Cortex of kidney (tissue), 1 donor: ENCODE measurements at places on chromosomes 6 and 20.

DNA sequence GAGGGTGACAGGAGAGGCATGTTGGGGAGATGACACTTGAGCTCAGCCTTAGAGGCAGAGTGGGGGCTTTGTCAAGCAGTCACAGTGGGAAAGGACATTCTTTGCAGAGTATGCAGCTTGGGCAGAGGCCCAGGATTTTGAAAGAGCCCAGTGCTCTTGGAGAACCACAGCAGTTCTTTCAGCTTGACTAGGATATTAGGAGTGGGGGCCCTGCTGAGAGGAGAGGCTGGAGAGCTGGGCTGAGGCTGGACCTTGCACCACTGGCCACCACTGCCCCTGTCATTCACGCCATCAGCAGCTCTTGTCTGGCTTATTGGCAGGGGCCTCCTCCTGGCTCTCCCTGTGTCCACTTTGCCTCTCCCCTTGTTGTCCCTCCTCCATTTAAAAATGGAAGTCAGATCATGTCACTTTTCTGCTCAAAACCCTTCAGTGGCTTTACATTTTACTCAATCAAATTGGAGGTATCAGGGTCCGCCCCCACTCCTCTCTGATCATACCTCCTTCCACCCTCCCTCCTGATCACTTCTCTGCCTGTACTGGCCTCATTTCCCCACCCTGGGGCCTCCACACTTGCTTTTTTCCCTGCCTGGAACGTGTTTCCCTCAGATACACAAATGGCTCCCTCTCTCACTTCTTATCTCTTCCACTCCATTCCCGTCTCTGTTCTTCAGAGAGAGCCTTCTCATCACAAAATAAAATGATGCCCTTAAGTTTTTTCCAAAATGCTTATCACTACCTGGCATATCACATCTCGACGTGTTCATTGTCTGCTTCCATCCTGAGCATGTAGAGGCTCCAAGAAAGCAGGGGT lies 10.5 kb downstream of the MANBAL start:
- DNase-seq = no peak

GRCh38 chr6:15250187-15251168 lies 4.6 kb downstream of the JARID2 start:
- DNase-seq = no peak

DNA sequence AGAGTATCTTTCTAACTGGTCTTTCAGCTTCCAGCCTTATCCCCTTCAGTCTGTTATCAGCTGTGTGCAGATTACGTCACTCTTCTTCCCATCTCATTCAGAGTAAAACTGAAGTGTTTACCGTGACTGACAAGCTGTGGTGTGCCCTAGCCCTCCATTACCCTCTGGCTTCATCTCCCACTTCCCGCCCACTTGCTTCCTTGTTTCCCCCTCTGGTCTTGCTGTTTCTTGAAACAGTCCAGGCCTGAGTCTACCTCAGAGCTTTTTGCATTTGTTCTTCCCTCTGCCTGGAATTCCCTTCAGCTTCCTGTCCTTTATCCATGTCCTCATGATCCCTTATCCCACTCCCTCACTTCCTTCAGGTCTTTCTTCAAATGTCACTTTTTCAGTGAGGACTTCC lies 66.9 kb downstream of the CARMIL1 start:
- no peak for DNase-seq

DNA sequence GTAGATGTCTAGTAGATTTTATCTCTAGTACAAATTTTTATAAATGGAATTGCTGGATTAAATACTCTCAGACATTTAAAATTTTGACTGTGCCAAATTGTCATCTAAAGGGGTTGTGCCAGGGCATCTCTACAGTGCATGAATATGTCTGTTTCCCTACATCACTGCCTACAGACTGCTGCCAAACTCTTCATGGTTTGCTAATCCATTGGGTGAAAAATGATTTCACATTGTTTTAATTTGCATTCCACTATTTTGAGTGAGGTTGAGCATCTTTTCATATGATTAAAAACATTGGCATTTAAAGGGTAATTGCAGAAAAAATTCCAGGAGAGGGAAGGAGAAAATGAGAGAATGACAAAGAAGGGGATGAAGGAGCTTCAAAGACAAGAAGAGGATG lies 267.7 kb upstream of the RNF24 start:
- DNase-seq = no peak

GRCh38 chr6:81120280-81120679 lies 632.2 kb downstream of the TENT5A start:
- no peak for DNase-seq

DNA sequence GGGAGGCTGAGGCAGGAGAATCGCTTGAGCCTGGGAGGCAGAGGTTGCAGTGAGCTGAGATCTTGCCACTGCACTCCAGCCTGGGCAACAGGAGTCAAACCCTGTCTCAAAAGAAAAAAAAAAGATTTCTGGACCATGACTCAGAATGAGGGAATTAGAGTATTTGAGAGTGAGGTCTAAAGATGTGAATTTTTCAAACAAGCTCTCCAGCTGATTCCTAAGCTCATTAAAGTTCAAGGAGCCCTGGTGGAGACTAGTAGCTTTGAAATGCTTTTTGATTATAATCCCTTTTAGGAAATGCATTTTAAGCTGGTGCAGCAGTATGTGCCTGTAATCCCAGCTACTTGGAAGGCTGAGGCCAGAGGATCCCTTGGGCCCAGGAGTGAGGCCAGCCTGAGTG lies 21.8 kb upstream of the SRF start:
- DNase-seq = no peak

DNA sequence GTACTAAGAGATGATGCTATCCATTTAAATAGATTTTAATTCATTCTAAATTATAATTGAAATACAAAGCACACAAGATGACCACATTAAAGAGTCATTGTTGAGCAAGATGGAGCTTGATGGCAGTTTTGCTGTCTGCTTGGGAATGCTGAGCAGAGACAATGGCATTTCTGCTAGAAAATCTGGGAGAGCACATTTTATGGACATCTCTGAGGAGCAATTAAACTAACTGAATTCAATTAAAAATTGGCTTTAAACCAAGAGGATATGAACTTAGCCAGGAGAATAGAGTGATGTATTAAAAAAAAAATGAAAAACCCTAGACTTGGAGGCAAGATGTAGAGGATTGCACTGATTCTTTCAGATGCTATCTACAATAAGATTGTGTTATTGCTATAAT lies 19.1 kb upstream of the ADGRB3 start:
- no peak for DNase-seq

GRCh38 chr6:38997128-38997761 lies 51.3 kb upstream of the GLP1R start:
- no peak for DNase-seq

DNA sequence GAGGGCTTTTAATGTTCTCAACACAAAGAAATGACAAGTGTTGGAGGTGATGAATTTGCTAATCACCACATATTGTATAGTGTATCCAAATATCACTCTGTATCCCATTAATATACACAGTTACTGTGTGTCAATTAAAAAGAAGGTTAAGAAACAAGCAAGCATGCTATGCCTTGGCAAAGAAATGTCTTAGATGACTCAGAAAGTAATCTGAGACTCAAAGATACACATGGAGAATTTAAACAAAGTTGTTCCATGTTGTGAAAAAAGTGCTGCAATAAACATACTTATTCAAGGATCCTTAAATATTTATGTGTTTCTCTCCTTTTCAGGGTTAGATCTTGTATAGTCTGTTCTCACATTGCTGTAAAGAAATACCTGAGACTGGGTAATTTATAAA lies 300.9 kb downstream of the DHX35 start:
- no peak for DNase-seq

DNA sequence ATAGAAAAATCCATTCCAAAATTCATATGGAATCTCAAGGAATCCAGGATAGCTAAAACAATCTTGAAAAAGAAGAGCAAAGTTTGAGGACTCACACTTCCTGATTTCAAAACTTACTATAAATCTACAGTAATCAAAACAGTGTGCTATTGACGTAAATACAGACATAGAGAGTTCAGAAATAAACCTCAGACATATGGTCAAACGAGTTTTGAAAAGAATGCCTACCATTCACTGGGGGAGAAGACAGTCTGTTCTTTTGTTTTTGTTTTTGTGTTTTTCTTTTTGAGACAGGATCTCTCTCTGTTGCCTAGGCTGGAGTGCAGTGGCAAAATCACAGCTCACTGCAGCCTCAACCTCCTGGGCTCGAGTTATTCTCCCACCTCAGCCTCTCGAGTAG lies 25.3 kb upstream of the PROKR2 start:
- DNase-seq = no peak

- DNase-seq = no peak
Measured at GRCh38 chr6:117399924-117400323, 25.8 kb downstream of the ROS1 start.

DNA sequence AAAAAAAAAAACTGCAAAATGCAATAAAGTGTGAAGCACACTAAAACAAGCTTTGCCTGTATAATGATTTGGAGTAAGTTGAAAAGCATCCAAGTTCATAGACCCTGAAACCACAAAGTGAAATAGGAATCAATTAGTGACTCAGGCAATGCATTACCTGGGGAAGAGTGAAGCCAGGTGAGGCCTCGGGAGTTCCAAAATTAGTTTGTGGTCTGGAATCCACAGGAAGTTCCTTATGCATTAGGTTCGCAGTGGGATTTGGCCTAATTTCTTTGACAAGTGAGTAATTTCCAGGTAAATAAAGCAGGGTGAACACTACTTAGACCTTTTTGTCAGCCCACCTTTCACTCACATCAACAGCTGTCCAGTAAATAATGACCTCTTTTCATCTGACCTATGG lies 490.8 kb downstream of the CBLN4 start:
- DNase-seq = no peak

DNA sequence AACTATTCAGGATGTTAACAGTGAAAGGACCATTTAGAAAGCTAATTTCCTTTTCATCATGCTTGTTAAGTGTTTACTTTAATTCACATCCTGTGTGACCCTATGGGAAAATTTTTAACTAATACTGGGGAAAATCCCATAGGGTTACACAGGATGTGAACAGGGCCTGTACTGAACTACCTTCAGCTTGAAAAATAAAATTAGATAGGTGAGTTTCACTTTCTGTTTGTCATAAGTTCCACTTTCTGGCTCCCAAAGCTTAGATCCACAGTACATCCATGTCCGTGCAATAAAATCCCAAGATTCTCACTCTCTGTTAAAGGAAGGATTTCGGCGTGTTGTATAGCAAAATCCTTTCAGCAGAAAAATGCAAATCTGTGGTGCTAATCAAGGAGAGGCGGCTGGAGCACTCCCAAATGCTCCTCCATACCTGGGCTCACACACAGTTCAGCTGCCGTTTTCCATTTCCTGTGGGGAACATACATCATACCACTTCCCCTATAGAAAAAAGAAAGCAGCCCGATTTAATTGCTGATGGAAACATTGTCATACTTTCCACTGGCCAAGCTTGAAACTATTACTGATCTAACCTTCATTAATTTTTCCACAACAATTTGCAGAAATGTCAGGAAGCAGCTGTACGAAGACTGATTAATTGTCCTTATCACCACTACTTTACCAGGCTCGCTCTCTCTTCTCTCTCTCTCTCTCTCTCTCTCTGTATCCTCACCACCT lies 125.2 kb downstream of the HIVEP2 start:
- no peak for DNase-seq

DNA sequence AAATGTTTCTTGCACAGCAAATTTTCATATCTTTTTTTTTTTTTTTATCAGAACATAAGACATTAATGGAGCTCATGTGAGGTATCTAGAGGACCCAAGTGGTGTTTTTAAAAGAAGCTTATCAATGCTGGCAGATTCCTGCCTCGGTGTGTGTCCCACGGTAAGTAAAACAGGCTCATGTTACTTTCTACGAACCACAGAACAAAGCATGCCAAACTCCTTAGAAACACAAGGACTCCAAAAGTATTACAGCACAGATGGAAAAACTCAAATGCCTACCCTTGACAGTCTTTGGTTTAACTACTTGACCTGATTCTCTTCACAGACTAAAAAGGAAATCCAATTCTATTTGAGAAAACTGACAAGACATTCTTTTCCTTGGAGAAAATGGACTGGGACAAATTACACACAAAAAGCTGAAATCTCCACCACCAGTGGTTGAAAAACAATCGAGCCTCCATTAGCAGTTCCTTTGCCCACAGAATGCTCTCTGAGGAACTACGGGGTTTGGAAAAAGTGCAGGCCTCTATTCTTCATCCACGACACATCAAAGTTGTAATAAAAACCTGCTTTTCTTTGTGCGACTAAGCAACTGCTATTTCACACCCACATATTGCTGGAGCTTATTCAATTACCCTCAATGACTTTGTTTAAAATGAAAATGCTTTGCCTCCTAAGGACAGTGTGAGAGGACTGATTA lies 5.4 kb downstream of the METTL24 start:
- no peak for DNase-seq

DNA sequence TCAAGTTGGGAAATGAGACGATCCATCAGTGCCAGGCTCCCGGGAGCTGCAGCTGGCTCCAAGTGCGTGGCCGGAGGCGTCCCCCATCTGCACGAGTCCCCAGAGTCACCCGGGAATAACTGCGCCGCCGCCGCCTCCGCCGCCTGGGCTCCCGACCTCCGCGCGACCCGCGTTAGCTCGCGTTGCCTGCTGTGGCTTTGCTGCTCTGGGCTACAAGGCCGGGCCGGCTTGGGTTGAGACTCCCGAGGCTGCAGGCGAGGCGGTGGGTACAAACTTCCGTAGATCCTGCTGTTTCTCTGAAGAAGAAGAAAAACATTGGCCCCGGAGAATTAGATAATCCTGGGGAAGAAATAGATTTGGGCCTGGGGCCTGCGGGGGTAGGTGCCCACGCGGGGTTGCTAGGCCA lies 7.4 kb upstream of the LAMP5 start:
- DNase-seq = no peak

DNA sequence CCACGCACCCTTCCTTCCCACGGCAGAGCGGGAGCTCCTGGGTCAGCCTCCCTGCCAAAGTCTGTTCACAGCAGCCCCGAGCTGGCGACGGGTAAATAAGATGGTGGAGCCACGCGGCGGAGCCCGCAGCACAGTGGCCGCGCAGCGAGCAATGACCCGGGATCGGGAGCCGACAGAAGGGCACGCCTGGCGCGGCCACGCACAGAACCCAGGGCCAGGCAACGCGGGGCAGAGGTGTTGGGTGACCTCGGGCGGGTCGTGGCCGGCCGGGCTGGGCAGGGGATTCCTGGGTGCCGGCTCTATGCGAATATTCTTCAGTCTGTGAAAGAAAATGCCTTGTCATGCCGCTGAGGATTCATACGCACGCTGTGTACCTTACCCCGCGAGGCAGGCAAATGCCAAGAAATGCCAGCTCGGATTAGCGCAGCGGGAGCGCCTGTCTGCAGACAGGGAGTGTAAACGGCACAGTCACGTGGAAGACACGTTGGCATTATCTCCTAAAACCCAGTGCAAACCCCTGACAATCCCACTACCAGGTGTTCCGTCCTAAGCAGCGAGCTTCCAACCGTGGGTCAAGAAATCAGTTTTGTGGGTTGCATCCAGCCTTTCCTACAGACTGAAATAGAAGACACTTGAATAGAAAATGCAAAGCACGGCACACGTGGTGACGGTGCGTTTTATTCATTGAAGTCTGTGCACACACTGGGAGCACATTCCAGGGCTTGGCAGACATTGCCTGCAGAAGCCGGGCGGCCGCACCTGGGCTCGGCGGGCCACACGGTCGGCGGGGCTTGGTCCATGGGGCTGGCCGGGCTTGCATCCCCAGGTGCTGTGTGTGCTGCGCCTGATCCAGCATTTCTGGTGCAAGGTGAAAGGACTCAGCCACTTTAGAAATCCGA lies 18.3 kb downstream of the CHRNA4 start:
- DNase-seq = no peak
